ENCODE measurements at places on chromosomes 1 and 21.

DNA sequence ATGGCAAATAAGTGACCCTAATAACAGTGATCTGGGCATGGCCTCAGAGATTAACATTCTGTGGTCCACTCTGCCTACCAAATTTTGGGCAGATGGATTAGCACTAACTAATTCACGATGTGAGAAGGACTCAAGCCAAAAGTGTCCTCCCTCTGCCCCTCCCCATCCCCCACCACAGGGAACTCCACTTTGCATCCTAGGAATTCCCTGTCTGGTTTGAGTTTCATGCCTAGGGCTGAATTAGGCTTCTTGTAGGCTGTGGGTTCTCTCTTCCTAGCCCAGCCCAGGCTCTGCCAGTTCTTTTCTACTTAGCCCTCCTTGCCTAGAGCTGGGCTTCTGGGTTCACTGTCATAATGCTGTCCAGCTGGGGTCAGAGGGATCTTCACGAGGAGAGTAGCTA lies 64.1 kb downstream of the ATP2B4 start:
- H3K36me3 ChIP-seq = peaks cover 5% of the 10 kb centered on the region
- DNase-seq = no peak
- no peaks in the 10 kb centered on the region for H3K27me3 ChIP-seq
- no peak overlapping the region for H3K4me3 ChIP-seq
- peaks cover 21% of the 10 kb centered on the region for H3K4me1 ChIP-seq

DNA sequence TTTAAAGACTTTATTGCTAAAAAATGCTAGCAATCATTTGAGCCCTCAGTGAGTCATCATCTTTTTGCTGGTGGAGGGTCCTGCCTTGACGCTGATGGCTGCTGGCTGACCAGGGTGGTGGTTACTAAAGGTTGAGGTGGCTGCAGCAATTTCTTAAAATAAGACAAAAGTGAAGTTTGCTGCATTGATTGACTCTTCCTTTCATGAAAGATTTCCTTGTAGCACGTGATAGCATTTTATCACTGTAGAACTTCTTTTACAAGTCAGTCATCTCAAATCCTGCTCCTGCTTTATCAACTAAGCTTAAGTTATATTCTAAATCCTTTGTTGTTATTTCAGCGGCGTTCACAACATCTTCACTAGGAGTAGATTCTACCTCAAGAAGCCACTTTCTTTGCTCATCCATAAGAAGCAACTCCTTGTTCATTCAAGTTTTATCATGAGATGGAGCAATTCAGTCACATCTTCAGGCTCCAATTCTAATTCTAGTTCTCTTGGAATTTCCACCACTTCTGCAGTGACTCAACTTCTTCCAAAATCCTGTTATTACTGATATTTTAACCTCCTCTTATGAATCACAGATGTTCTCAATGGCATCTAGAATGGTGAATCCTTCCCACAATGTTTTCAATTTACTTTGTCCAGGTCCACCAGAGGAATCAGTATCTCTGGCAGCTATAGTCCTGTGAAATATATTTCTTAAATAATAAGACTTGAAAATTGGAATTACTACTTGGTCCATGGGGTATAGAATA lies 17.6 kb upstream of the RGS1 start:
- H3K27me3 ChIP-seq = no peaks in the 10 kb centered on the region
- H3K27ac ChIP-seq = peak overlapping the region; percentile 86
- no peak overlapping the region for H3K4me3 ChIP-seq
- no peaks in the 10 kb centered on the region for H3K36me3 ChIP-seq
- DNase-seq = no peak

DNA sequence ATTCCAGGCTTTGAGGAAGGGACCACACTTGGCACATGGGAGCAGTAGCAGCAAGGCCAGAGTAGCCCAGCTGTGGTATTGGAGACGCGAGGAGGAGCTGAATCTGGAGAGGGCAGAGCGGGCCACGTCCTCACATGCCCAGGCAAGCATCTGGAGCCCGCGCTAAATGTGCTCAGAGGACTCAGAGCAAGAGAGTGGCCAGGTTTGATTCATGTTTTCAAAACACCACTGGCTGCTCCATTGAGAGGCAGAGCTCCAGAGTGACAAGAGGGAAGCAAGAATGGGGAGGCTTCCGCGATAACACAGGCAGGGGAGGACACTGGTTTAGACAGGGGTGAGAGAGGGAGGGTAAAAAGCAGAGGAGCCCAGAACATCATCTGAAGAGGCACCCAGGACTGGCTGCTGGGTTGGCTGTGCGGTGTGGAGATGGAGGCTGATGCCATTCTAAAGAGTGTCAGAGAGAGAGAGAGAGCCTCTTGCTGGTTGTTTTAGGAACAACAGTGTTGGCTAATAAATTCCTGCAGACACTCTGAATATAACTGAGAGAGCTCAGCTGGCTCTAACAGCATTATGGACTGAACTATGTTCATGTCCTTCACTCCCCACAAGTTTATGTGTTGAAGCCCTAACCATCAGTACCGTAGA lies 32.3 kb downstream of the RCAN1 start:
- DNase-seq = no peak
- no peaks in the 10 kb centered on the region for H3K36me3 ChIP-seq
- no peak overlapping the region for H3K4me3 ChIP-seq
- no peak overlapping the region for H3K27ac ChIP-seq

DNA sequence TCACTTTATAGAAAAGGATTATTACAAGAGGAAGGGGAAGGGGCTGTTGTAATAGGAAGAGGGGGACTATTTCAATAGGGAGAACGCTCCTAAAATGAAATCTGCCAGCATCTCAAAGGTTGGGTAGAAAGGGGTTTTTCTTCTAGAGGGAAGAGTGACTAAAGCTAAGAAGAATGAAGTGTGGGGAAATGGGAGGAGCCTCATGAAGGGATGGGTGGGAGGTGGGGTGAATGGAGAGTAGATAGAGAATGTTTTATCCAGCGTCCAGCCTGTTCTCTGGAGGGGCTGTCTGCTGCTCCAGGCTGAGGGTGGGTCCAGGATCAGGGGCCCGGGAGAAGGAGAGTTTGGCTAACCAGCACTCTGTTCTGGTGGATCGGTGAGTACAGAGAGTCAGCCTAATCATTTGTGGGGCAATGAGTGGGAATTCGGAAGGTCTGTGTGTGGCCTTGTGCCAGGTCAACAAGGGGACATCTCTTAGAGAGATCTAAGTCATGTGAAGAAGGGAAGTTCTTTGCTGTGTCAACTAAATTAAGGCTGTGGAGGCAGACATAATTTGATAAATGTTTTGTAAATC lies 25.2 kb downstream of the VN1R5 start:
- no peaks in the 10 kb centered on the region for H3K27me3 ChIP-seq
- H3K4me1 ChIP-seq = no peaks in the 10 kb centered on the region
- DNase-seq = no peak
- H3K36me3 ChIP-seq = no peaks in the 10 kb centered on the region
- H3K27ac ChIP-seq = no peak overlapping the region
- no peak overlapping the region for H3K4me3 ChIP-seq

- no peak overlapping the region for H3K27ac ChIP-seq
- H3K4me3 ChIP-seq = no peak overlapping the region
- DNase-seq = no peak
- no peaks in the 10 kb centered on the region for H3K27me3 ChIP-seq
These were observed 496.1 kb downstream of the LRRIQ3 start for GRCh38 chr1:73701826-73702225.

DNA sequence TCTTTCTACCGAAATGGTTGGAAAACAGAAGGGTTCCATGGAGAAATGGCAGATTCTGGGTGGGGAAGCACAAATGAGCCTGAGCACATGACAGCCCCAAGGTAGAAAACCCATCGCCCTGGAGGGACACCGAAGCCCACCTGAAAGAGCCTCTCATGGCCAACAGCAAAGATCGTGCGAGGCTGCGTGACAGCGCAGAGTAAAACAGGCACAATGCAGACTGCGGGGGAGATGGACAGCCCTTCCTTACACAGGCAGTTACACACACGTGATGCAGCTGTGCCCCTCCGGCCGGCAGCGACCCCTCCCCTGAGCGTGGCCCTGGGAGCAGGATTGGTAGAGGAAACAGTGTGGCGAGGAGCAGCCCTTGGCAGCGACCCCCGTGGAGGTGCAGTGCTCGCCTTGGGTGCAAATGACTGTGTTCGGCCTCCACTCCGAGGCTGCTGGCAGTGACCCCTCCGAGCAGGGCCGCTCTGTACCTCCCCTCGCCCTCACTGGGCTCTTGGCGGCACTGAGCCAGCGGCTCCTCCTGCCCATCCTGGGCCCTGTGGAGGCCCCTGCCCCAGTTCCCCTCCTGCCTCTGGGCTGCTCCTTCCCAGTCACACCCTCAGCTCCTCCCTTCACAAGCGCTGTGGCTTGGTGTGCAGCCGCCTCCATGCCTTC lies 120.9 kb upstream of the COL6A1 start:
- no peaks in the 10 kb centered on the region for H3K36me3 ChIP-seq
- H3K4me3 ChIP-seq = no peak overlapping the region
- no peaks in the 10 kb centered on the region for H3K27me3 ChIP-seq
- H3K27ac ChIP-seq = no peak overlapping the region

All from RWPE2 (cell line).